ENCODE measurements at places on chromosomes 11 and 22. TPM values are rescaled to one million over a fixed set of nuclear protein-coding genes. Genes with fewer than 3 reads are reported as not detected.

The TSPAN32 gene
- 52.3 TPM for total RNA-seq

- H3K4me3 ChIP-seq = no peak overlapping the region
- H3K27me3 ChIP-seq = peaks cover 1% of the 10 kb centered on the region
- no peak overlapping the region for H3K27ac ChIP-seq
- no peaks in the 10 kb centered on the region for H3K36me3 ChIP-seq
Observed at GRCh38 chr11:16982809-16983208, 31.4 kb downstream of the PLEKHA7 start.

- H3K4me3 ChIP-seq = no peak overlapping the region
- no peaks in the 10 kb centered on the region for H3K36me3 ChIP-seq
- no peak for DNase-seq
- H3K4me1 ChIP-seq = no peaks in the 10 kb centered on the region
- no peak overlapping the region for H3K27ac ChIP-seq
- no peaks in the 10 kb centered on the region for H3K27me3 ChIP-seq
Observed at GRCh38 chr22:43511276-43511910, 99.6 kb downstream of the MPPED1 start.

- H3K27ac ChIP-seq = peak within 1 kb of the TSS; percentile 76
- DNase-seq = peak; percentile 60
- peaks cover 13% of the 10 kb centered on the region for H3K36me3 ChIP-seq
- peak within 1 kb of the TSS; percentile 75 for H3K4me3 ChIP-seq
Observed at GRCh38 chr11:46381048-46381818, at the start of gene MDK. Gene MDK (plus strand): TSS chr11:46381669. CDS start chr11:46382058, 389 bp downstream.

DNA sequence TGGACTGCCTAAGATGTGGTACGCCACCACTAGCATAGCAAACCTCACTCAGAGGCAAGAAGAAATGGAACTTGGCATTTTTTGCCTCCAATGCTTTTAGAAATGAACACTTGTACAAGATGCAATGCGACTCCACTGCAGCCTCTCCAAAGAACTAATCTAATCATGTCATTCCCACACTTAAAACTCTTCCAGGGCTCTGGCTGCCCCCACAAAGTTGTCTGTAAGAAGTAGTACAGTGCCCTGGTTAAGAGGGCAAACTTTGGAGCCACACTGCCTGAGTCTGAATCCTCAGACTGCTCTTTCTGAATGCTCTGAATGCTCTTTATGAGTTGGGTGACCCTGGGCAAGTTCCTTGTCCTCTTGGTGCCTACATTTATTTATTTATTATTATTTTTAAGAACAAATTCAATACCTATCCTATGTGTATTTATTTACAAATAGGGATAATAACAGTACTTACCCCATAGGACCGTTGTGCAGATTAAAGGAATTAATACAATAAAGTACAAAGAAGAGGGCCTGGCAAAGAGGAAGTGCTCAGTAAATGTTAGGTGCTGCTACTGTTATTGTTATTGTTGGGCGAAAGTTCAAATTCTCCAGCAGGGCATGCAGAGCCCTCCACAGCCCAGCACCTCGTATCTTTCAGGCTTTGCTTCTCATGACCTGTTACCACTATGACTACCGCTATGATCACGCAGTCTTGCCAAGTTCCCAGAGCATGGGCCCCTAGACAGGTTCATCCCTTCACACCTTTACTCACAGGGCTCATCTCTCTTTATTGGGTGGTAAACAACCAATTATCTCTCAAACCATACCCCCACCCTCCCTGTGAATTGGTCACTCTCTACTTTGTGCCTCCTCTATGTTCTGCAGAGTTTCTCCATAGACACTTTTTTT, 59.3 kb downstream of the RAB30 start:
- H3K36me3 ChIP-seq = peaks cover 19% of the 10 kb centered on the region
- H3K4me3 ChIP-seq = no peak overlapping the region
- H3K27ac ChIP-seq = no peak overlapping the region
- no peaks in the 10 kb centered on the region for H3K27me3 ChIP-seq
- H3K4me1 ChIP-seq = peaks cover 28% of the 10 kb centered on the region

DNA sequence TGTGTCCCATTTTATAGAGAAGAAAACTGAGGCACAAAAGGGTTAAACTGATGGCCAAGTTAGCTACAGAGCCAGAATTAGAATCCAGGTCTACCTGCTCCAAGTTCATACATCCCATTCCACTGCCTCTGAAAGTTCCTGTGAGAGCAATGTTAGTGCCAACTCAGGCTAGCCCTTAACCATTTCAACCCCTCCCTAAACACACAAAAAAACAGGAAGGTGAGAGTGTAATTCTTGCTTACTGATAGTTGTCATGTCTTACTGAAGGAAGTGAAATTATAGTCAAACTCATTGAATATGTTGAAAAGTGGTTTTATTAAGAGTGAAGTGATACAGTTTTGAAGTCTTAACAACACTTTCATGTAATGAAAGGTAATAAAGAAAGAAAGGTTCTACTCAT, 2.9 kb upstream of the E2F8 start:
- no peak overlapping the region for H3K27ac ChIP-seq
- H3K27me3 ChIP-seq = peaks cover 53% of the 10 kb centered on the region
- H3K4me1 ChIP-seq = peaks cover 24% of the 10 kb centered on the region
- peaks cover 12% of the 10 kb centered on the region for H3K36me3 ChIP-seq
- no peak overlapping the region for H3K4me3 ChIP-seq

DNA sequence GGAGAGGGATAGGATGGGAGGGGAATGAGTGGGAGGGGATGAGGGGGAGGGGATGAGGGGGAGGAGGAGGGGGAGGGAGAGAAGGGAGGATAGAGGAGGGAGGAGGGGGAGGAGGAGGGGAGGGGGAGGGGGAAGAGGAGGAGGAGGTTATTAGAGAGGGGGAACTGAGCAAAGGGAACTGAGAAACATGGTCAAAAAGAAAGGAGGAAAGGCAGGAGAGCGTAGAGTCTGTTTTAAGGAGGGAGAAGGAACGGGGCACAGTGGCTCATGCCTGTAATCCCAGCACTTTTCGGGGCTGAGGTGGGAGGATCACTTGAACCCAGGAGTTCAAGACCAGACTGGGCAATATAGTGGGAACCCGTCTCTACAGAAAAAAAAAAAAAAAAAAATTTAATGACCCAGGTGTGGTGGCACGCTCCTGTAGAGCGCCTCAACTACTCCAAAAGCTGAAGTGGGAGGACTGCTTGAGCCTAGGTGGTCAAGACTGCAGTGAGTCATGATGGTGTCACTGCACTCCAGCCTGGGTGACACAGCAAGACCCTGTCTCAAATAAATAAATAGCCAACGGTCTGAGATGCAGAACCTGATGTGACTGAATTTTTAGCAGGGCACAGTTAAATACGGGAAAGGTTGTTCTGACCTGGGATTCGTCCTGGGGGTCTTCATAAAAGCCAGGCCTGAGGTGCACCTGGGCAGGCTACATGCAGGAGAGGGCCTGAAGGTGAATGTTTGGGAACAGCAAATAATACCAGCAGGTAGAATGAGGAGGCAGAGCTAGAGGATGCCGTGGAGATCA, 4.0 kb downstream of the B3GNT6 start:
- no peak overlapping the region for H3K4me3 ChIP-seq
- H3K4me1 ChIP-seq = peaks cover 4% of the 10 kb centered on the region
- H3K27me3 ChIP-seq = peaks cover 46% of the 10 kb centered on the region

DNA sequence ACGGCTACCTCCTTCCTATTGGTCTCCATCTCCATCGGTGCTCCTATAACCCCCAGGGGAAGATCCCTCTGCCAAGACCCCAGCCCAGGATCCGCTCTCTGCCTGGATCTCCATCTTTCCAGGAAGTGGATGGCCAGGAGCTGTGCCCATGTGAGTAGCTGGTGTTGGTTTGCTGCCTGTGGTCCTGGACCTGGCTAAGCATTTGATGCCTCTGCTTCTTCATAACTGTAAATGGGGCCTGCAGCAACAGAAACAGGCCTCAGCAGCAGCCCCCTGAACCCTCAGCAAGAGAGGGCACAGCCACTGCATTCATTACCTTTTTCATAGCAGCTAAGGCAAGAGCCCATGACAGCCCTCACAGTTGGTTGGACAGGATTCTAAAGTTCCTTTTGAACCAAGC, 26.6 kb upstream of the CSNK2A3 start:
- no peaks in the 10 kb centered on the region for H3K36me3 ChIP-seq
- H3K27me3 ChIP-seq = no peaks in the 10 kb centered on the region
- DNase-seq = no peak
- H3K27ac ChIP-seq = no peak overlapping the region

The OR8G1 gene
- total RNA-seq = not detected

DNA sequence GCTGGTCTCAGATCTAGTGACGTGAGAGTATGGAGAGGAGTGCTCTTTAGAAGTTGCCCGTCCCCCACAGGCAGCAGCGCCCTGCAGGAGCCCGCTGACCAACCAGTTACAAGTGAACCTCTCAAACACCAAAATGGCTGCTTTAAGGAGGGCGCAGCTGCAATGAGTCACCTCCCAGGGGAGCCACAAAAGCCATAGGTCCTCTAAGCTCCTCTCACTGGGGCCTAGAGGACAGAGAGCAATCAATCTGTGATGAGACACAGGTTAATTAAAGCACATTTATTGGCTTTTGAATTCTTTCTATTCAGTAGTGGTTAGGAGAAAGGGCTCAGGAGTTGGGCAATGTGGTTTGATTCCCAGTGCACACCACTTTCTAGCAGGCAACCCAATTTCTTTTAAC, 15.5 kb upstream of the RAPSN start:
- H3K36me3 ChIP-seq = peaks cover 12% of the 10 kb centered on the region
- no peak for DNase-seq
- peak overlapping the region; percentile 12 for H3K27ac ChIP-seq
- no peak overlapping the region for H3K4me3 ChIP-seq
- H3K27me3 ChIP-seq = no peaks in the 10 kb centered on the region

- no peaks in the 10 kb centered on the region for H3K27me3 ChIP-seq
- no peaks in the 10 kb centered on the region for H3K36me3 ChIP-seq
- H3K4me1 ChIP-seq = no peaks in the 10 kb centered on the region
- H3K4me3 ChIP-seq = no peak overlapping the region
Observed at GRCh38 chr11:97354026-97354425, 964.2 kb downstream of the JRKL start.

The SYCE3 gene
- 1.1 TPM for total RNA-seq

- H3K36me3 ChIP-seq = peaks cover 1% of the 10 kb centered on the region
- H3K27ac ChIP-seq = peak overlapping the region; percentile 79
- no peak for DNase-seq
- peak overlapping the region; percentile 83 for H3K4me3 ChIP-seq
- H3K27me3 ChIP-seq = peaks cover 2% of the 10 kb centered on the region
Observed at GRCh38 chr22:23751441-23751996, 607 bp upstream of the ZNF70 start.

- H3K4me1 ChIP-seq = peaks cover 54% of the 10 kb centered on the region
- H3K36me3 ChIP-seq = no peaks in the 10 kb centered on the region
- peak; percentile 60 for DNase-seq
- peak overlapping the region; percentile 41 for H3K4me3 ChIP-seq
- H3K27me3 ChIP-seq = peaks cover 14% of the 10 kb centered on the region
Observed at GRCh38 chr11:1728931-1729691, 21.3 kb downstream of the IFITM10 start.

The OR5B21 gene
- 0.89 TPM for total RNA-seq

DNA sequence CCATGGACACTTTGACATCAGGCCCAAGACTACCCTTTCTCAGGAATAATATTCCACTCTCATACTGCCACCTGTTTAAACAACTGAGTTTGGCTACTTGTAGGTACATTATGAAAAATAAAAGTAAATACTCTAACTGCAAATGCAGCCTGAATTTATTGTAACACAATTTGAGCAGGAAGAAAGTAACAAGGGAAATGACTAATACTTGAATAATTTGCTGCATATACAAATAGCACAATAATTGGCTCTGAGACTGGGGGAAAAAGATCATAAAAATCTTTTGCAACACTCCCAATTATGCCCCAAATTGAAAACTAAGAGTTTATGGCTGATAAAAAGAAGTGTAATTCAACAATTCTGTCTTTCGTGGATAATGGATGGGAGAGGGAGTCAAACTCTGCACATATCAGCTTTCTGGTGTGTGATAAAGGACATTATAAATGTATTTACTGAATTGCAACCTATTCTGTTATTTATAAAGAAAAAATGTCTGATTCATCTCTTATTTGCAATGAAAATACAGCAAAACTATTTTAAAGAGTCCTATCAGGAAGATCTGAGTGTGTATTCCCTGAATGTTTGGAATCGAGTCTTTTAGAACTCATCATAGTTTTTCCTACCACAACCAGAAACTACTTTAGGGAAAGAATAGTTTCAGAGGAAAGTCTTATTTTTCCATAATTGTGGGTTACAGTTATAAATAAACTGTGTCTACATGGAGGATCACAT, 359.0 kb downstream of the JRKL start:
- H3K4me1 ChIP-seq = no peaks in the 10 kb centered on the region
- no peak for DNase-seq
- no peaks in the 10 kb centered on the region for H3K36me3 ChIP-seq
- no peak overlapping the region for H3K4me3 ChIP-seq

DNA sequence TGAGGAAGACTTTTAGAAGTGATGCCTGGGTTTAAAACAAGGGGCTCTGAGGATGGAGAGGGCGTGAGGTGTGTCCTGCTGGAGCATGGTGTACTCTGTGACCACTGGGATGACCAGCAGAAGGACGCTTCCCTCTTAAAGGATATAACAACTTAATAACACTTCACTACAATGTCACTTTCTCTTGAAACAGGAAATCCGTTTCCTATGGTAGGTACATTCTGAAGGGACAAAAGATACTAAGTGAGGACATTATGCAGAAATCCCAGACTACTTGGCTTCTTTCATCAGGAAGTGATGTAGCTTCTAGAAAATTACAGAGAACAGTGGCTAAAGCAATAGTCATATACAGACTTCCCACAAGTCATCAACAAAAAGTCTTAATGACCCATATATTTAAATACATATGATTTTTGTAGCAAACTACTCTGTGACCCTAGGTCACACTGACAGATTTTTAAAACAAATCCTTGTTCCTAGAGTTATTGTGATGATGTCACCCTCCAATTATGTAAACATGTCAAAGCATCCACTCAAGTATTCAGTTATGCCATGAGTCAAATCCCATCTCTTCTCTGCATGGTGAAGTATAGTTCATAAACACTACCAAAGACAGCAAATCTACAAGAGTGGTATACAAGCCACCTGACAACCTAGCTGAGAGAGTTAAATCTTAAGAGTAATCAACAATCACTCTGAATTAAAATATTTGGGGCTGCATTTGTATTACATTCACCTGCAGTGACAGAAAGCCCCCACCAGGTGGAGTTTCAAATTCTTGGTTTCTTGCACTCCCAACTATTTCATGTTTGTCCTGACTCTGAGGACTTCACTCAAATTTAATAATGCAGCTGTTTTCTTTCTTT, 32.8 kb downstream of the PITPNB start:
- H3K27ac ChIP-seq = no peak overlapping the region
- H3K27me3 ChIP-seq = no peaks in the 10 kb centered on the region
- DNase-seq = no peak
- H3K36me3 ChIP-seq = peaks cover 9% of the 10 kb centered on the region
- no peak overlapping the region for H3K4me3 ChIP-seq

DNA sequence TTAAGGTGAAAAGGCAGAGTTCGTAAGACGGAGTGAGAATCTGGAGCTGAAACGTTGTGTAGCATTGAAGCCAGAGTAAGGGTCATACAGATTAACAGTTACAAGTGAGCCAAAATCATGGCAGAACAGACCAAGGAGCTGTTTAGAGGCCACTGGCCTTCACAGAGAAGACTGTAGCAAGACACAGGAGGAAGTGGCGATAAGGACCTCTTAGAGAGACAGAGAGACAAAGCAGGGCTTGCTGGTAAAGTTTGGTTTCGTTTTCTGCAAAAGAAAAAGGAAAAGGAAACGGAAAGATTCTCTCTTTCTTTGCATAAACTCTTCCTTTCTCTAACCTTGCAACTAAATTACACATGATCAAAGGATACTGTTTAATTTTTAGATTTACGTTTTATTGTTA, 83.0 kb downstream of the AASDHPPT start:
- H3K27me3 ChIP-seq = peaks cover 7% of the 10 kb centered on the region
- H3K4me1 ChIP-seq = peaks cover 5% of the 10 kb centered on the region
- H3K4me3 ChIP-seq = no peak overlapping the region
- no peak overlapping the region for H3K27ac ChIP-seq
- DNase-seq = no peak

GRCh38 chr11:3645552-3645951, 624 bp downstream of the ART1 start:
- no peak overlapping the region for H3K27ac ChIP-seq
- no peak overlapping the region for H3K4me3 ChIP-seq
- H3K4me1 ChIP-seq = peaks cover 4% of the 10 kb centered on the region
- peaks cover 43% of the 10 kb centered on the region for H3K27me3 ChIP-seq
- H3K36me3 ChIP-seq = no peaks in the 10 kb centered on the region
